CD4-positive, alpha-beta T cell treated with Interleukin-12 subunit alpha and Interleukin-12 subunit beta, for 1 hour (primary cell): ENCODE measurements at places on chromosomes 2 and 18.

DNA sequence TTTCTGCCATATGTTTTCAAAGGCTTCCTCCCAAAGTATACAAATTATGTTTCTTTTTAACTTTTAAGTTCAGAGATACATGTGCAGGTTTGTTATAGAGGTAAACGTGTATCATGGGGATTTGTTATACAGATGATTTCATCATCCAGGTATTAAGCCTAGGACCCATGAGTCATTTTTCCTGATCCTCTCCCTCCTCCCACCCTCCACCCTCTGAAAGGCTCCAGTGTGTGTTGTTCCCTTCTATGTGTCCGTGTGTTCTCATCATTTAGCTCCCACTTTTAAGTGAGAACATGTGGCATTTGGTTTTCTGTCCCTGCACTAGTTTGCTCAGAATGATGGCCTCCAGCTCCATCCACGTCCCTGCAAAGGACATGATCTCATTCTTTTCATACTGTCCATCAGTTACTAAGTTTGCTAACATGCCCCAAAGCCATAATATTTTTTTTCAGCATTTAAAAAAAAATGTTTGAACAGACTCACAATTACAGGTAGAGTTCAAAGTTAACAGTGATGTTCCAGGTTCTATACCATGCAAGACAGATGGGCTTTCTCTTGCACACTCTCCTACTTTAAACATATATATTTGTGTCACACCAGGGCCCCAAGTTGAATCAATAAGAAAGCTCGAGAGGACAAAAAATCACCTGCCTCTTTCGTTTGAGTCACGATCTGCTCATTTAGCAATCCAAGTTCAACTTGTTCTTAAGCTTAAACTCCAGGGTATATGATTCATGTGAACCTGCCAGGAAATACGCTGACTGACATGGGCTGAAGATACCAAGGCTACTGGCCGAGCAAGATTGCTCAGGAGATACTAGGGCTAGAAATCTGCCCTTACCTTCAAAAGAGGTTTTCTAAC is 77.6 kb downstream of the AP1S3 start:
- no peak for DNase-seq

- DNase-seq, result no peak
Measured at GRCh38 chr2:238613610-238614009, 186.9 kb downstream of the ASB1 start.

DNA sequence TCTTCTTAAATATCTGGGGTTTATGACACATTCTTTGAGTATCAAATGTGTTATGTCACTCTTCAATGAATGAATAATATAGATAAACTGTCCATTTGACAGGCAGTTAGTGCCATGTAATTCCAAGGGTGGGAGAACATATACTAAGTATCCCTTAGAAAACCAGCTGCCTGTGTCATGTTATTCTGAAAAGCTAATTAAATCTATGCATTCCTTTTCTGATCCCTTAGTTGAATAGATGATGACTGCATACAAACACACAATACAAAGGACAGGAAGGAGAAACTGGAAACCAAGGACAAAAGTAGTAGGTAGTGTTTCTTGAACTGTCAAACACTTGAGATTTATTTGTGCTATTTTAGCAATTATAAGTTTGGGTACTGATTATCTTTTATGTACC is 8.3 kb downstream of the ARHGAP28 start:
- DNase-seq, result no peak

GRCh38 chr2:133193544-133194361 is 374.5 kb downstream of the NCKAP5 start:
- no peak for DNase-seq

- no peak for DNase-seq
Measured at GRCh38 chr18:78542204-78542603, 437.4 kb upstream of the SALL3 start.

- no peak for DNase-seq
Measured at GRCh38 chr2:174510583-174511189, 23.9 kb upstream of the GPR155 start.

DNA sequence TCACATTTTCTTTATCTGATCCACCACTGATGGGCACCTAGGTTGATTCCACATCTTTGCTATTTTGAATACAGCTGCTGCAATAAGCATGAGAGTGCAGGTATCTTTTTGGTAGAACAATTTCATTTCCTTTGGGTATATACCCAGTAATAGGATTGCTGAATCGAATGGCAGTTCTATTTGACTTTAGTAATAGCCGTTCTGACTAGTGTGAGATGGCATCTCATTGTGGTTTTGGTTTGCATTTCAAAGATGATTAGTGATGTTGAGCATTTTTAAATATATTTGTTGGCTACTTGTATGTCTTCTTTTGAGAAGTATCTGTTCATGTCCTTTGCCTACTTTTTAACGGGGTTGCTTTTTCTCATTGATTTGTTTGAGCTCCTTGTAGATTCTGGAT is 72.3 kb downstream of the CCDC138 start:
- no peak for DNase-seq

DNA sequence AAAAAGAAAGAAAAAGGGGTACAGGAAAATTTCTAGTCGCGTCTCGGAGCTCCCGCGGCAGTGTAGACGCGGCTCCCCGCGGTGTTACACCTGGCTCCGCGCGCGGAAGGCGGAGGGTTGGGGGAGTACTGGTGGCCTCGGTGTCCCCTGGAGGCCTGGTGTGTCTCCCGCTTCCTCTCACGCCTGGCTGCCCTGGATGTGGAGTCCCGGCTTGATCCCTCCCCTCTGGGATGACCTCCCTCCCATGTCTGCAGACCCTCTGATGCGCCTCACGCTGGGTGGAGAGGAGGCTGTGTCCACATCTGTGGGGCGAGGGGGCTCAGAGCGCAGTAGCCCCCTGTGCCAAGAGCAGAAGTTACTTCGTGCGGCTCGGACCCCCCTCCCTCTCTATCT is 1.2 kb downstream of the KIF5C start:
- no peak for DNase-seq

- no peak for DNase-seq
Measured at GRCh38 chr2:44186810-44187209, 18.1 kb downstream of the PPM1B start.

DNA sequence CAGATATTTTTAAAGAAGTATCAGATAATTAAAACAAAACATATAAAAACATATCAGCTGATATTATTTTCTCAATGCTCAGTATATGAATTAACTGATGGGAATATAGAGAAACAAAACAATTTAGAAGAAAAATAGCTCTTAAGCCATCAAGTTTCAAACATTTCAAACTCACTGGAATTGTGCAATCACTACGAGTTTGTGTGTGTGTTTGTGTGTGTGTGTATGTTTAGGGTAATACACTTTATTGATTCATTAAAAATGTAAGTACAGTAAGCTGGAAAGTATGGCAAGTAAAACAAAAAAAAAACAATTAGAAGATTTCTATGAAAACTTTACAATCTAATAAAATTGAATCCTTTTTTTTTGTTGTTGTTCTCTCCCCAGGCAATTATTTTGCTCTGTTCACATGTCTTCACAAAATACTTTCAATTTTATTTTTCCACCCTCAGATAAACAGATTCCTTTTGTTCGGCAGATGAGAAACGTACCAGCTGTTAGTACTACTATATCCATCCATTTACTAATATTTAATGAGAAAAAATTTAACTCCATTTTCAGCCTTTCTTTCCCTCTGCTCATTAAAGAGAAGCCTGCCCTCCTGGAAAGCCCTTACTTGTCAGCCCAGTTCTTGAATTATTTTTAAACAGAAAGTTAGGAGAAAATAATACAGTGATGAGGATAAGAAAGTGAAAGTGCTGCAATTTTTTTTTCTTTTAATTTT is 87.6 kb downstream of the SLC8A1 start:
- DNase-seq, result no peak

DNA sequence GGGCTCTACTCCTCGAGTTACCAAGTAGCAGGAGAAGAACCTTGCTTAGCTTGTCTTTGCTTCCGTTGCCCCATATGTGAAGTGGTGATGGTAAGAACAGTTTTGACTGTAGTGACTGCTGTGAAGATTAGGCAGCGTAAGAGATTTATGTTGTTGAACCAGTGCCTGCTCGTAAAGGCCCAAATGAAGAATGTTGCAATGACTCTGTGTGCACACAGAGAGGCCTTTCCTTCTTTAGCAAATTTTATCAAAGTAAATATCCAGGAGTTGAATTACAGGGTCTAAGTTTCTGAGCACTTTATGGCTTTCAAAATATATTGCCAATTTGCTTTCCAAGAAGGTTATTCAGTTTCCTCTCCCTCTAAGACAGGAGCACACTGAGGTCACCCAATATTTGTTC is 14.5 kb downstream of the NTSR2 start:
- DNase-seq, result no peak

DNA sequence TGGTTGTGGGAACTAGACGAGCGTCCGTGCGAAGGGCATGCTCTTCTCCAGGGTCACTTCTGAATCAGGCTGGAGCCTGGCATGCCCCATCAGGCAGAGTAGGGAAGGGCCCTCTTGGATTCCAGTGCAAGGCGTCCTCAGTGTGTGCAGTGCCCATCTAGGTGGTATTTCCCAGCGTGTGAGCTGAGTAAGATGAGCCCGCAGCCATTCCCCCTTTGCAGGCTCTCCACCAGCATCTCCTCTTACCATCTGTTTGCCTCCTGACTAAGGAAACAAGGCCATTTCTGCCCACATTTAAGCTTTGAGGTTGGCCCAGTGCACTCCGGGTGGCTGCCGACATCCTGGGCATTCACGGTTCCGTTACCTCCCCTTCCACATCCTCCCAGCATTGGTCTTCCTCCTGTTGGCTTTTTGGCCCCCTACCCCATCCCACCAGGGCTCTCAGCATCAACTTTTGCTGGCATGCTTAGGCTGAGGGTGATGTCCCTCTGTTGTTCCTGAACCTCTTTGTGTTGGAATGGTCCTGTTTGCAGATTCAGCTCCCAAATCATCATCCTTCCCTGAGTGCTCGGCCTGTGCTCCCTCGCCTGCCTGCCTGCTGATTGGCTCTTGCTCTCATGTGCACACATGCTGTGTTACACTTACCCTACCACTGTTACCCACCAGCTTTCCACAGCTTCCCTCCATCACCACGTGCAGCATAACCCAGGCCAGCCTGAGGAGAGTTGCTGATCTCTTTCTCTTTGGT is 11.8 kb downstream of the CEP68 start:
- DNase-seq, result no peak

GRCh38 chr2:148666555-148666954 is 22.0 kb downstream of the EPC2 start:
- no peak for DNase-seq

- no peak for DNase-seq
Measured at GRCh38 chr2:222897898-222898297, 37.1 kb downstream of the ACSL3 start.

- DNase-seq, result no peak
Measured at GRCh38 chr18:73093687-73094250, 226.0 kb upstream of the NETO1 start.

DNA sequence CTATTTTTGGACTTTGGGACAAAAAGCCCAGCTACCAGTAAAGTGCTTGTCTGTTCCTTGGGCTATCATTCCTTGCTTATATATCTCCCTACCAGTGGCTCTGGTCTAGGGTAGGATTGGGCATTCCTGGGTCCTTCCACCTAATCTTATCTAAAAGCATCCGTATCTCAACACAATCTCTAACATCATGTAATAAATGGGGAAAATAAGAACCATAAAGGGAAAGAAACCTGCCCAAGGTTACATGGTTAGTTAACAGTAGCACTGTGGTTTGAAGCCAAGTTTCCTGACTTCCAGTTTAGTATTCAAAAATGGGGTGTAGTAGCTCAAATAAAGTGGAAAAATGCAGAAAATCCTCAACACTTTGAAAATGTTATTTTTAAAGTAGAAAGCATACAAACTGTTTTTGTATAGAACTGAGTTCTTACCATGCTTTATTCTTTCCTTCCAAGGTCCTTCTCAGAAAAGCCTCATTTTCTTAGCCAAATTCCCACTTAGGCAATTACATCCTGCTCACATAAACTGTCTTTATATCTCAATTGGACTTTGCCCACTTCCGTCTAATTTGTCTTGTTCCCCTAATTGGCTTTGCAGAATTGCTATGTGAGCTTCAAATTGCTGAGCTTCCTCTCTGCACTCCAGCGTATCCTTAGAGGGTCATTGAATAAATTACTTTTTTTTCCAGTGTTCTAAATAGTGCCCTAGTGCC is 273.1 kb upstream of the UBE2E3 start:
- DNase-seq, result no peak

DNA sequence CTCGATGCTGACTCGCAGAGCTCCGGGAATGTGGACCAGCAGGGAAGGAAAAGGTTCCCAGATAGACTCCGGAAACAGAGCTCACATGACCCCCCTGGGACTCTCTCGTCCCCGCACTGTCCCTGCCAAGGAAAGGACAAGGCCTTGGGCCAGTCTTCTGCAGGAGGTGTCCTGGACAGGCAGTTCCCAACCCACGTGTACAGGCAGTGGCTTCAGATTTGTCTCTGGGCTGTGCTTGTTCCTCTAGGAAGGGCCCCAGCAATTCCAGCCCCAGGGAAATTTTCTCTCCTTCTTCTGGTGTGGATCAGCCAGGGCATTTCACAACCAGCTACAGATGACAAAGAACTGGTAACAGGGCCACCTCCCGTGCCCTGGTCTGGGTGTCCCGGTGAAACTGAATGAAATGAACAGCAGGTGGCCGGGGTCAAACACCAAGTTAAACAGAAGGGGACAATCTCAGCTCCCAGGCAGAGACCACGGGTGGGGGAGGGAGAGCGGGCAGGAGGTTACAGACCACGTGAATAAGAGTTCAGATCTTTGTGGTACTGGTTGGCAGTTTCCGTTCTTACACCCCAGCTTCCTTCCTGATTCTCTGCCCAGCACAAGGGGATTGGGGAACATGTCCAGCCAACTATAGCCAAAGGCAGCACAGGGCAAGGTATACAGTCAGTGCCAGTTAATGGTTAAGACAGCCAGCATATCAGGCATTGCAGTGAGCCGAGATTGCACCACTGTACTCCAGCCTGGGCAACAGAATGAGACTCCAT is 52.2 kb upstream of the CAB39 start:
- DNase-seq, result peak; percentile 61

DNA sequence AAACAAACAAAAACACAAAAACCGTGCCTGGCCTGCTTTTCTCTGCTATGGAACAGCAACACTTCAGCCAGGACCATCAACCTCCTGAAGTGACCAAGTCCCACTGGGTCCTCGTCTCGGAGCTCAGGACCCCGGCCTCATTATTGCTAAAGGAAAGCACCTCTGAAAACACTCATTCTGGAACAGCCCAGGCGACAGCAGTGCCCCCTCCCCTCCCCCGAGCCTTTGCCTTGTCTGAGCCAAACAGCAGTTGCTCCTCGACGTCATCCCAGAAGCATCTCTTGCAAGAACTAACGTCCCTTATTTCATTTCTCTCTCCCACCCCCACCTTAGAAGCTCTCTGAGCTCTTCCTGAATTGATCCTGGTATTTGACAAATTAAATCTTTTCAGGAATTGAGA is 27.4 kb downstream of the APCDD1 start:
- no peak for DNase-seq
